Urothelium cell line (cell line): ENCODE measurements at places on chromosomes 3 and 15.

GRCh38 chr3:101823525-101823924 lies 25.8 kb upstream of the NFKBIZ start:
- DNase-seq, result no peak

DNA sequence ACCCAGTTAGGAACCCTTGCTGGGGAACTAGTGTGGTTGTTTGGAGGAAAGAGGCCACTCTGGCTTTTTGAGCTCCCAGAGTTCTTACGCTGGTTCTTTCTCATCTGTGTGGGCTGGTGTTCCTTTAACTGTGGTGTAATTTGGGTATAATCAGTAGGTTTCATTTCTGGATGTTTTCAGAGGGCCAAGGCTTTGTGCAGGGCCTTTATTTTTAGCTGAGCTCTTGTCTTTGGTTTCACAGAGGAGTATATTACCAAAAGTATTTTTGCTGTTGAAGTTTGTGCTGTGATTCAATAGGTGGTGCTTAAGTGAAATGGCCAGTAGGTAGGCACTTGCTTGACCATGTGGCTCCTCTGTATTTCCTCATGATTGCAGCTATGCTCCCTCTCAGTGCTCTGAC lies 357.9 kb downstream of the KCNH8 start:
- DNase-seq, result no peak

DNA sequence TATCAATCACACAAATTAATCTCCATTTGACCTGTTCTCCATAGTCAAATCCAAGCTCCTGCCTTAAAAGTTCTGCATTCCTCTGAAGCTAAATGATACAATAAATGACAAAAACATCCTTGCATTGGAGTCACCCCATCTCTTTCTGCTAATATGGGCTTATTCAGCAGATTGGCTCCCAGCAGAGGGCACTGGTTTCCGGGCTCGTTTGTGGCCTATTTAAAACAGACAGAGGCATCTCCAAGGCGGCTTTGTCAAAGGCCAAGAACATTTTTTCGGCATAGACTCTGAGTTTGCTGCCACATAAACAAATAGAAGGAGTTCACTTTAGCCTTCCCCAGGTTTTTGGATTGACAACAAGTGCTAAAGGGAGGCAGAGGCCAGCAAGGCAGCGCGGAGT lies 204.4 kb upstream of the RASGRP1 start:
- DNase-seq, result peak; percentile 33

DNA sequence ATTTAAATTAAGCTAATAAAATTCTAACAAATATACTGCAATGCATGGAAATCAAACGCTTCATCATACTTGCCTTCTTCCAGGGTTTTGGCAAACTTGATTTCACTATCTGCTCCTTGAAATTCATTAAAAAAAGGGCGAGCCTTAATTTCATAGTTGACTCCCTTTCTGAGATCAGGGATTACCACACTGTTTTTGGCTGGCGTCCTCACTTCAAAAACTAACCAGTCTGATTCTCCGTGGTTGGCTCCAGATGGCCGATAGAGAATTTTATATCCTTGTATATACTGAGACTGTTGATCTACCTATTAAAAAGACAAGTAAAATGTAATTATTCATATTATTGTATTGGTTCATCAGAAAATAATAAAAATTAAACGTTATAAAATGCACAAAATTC lies 1106.8 kb downstream of the ROBO1 start:
- DNase-seq, result no peak

DNA sequence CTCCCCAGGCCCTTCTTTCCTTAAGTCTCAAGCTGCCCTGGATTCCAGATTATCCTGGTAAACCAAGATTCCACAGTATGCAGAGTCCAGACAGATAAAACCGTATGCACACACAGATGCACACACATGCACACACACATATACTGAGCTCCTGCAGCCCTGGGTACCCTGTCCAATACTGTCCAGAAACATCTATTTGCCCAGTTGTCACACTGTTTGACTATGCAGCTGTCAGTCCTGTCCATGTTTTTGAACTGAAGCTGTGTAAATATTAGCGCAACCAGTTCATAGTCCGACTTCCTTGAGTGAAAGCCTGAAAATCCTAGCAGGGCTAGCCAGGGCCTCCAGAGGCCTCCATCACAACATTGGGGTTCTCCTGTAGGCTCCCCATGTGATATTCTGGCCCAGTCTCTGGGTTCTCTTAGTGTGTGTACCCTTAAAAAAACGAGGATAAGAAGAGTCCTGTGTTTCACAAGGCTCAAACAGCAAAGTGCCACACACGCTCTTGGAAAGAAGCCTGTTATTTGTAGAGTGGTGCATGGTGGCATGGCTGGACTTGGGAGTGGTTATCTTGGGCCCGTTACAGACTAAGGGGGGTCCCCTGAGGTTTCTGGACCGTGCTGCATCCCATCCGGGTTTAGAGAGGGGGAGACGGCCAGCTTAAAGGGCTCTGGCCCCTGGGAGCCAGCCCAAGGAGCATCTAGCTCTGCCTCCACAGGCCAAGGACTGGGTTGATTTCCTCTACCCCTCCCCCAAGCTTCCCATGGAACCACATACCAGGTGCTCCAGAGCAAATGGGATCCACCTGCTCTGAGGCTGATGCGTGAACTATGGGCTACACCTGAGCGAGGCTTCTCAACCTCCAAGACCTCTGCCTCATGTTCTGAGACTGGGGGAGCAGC lies 108.3 kb downstream of the IQSEC1 start:
- no peak for DNase-seq

DNA sequence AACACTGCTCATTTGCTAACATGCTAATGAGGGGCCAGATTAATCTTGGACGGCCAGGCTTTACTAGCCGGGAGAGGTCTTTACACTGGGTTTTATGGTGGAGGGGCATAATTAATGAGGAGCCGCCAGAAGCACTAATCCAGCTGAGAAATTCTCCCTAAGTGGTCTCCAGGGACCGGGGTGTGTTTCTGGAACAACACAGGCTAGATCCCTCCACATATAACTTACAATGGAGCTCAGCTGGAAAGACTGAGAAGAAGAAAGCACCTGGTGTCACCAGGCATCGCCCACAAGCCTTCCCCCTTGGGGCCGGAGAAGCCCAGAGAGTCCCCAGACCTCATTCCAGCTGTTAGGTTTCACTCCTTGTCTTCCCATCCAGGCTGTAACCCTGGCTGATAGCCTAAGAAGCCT lies 127.5 kb downstream of the MEGF11 start:
- no peak for DNase-seq

DNA sequence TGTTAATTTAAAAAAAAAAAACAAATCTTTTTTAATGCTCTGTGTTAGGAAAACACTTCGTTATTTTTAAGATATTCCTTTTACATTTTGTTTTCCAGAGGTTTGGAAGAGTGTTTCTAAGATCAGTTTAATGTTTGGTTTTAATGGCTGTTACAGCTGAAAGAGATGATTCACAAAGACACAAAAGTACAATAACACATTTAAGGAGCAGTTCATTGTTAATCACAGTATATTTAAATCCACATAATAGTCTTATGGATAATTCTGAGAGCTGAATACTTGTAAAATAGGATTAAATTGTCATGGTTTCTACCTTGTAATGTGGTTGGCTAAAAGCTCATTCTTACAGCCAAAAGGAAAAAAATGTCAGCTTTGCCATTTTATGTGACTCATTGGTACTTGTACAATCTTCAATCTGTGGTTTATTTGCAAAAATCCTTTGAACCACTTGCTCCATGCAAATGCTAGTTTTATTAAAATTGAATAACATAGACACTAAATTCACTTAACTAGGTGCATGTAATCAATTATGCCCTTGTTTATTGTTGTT lies 426.4 kb downstream of the NLGN1 start:
- no peak for DNase-seq

- DNase-seq, result no peak
These were observed 332.3 kb upstream of the C2CD4B start for GRCh38 chr15:62497356-62497755.

DNA sequence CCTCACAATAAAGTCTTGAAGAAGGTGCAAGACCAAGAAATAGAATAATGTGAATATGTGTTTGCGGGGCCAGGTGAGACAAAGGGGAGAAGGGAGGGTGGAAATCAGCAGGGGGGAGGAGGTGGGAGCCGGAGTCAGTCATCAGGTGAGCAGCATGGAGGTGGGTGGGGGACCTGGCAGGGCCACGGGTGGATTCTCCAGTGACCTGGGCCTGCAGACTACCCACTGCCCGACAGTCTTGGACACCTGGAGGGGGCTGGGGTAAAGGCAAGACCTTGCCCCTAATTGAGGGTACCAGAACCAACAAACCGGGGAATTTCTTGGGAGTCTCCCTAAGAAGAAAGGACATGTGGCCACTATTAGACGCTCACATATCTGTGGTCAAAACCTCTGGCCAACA lies 95.8 kb downstream of the CHSY1 start:
- DNase-seq, result no peak

- DNase-seq, result peak; percentile 75
These were observed 38.0 kb downstream of the SHC4 start for GRCh38 chr15:48925714-48926223.

DNA sequence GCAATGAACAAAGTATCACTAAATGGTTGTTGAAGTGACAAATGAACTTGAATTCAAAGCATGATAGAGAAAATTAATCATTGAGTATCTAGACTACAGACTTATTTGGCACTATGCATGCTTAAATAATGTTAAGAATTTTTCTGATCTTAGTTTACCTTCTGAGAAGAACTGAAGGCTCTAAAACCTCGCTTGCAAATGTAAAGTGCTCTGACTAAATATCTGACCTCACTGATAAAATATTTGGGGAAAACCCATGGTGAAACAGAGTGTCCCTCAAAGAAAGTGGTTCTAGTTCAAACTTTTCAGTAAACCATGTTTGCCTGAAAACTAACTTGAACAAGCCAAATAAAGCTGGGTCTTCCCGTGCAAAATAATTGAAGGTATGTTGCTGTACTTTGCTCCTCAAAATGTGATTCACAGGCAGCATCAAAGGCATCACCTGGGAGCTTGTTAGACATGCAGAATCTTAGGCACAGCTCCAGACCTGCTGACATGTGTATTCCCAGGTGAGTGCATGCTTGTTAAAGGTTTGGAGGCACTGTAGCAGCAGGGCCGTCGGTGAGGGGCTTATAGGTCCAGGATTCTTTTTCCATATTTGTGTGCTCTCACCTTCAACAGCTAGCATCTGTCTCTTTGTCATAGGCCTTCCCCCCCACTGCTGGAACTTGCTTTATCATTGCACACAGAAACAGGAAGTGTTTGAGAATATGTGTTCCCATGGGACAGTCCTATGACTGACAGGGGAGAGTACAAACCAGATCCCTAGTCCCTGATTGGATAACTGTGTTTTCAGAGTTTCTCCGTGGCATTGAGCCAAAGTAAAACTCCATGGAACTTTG lies 524.2 kb upstream of the LMCD1 start:
- DNase-seq, result peak; percentile 56

DNA sequence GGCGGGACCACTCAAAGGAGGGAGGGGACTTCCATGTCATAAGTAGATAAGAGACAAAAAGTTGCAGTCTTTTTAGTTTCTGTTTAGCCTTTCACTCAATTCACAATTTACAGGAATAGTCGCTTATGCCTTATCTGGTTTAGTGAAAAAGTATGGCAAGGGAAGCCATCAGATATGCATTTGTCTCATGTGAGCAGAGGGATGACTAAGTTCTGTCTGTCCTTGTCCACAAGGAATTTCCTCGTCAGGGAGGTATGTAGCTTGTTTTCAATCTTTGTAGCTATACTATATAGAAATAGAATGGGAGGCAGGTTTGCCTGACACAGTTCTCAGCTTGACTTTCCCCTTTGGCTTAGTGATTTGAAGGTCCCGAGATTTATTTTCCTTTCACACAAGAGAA lies 882.8 kb downstream of the NAALADL2 start:
- DNase-seq, result no peak

- DNase-seq, result no peak
These were observed 35.3 kb upstream of the PLSCR2 start for GRCh38 chr3:146504498-146505197.

- peak; percentile 40 for DNase-seq
These were observed 75.6 kb upstream of the CACNA2D3 start for GRCh38 chr3:54046641-54047214.

- DNase-seq, result no peak
These were observed 4.9 kb downstream of the ADCY5 start for GRCh38 chr3:123444023-123444422.

DNA sequence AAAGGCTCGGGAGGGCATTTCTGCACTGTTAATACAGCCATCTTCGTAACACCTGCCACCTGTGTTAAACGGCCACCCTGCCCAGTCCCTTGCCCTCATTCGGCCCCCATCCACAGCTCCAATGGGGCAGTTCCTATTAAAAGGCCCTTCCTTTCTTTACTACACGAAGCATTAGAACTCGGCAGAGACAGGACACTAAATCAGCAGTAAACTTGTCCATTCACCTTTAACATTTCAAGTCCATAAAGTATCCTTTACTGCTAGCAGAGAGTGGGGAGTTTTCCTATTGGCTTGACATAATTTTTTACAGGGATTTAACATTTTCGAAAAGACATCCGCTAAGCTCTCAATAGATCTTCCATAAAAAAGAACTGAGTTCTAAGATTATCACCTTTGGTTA lies 76.3 kb downstream of the LRRN1 start:
- no peak for DNase-seq

DNA sequence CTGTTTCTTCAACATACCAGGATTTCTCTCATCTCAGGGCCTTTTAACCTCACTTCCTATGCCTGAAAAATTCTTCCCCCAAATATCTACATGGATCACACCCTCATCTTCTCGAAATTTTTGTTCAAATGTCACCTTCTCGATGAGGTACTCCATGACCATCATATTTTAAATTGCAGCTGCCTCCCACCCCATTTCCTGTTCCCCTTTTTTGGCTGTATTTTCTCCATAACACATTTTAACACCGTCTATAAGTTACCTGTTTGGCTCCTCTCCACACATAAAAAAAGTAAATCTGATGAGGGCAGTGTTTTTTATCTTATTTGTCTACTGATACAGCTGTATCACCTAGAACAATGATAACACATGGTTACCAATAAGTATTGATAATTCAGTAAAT lies 20.7 kb upstream of the ZBED2 start:
- DNase-seq, result no peak

DNA sequence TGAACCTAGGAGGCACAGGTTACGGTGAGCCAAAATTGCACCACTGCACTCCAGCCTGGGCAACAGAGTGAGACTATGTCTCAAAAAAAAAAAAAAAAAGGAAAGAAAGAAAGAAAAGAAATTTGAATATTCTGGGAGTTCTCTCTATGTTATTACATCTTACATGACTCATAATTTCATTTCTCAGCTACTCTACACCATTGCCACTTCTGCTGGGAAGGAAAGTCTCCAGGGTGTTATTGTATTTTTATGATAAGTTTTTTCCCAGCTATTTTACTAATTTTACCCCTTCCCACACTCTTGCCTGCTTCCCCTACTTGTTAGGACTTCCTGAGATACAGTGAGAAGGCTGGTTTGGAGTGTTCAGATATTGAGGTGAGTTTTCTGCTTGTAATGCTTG lies 69.7 kb upstream of the UMPS start:
- no peak for DNase-seq

- no peak for DNase-seq
These were observed 78.9 kb upstream of the CFAP20DC start for GRCh38 chr3:59128685-59129084.

DNA sequence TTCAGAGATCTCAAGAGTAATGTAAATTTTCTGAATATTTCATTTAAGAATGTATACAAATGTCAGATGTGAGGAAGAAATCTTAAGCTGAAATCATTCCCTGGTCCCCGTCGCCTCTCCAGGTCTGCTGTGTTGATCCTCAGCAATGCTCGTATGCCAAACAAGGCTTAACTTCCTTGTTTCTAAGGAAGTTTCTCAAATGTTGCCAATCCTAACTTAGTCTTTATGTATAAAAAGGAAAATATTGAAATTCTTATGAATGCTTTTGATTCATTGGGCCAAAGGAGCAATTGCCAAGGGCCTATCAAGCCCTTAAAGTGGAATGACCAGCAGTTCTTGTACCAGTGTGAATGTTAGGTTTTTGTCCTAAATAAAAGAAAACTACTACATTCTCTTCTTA lies 507.7 kb upstream of the SEMA6D start:
- DNase-seq, result no peak

GRCh38 chr3:102038477-102039142 lies 189.3 kb downstream of the NFKBIZ start:
- no peak for DNase-seq
